Midbrain (tissue), 1 donor: ENCODE measurements at places on chromosomes 11 and 22.

DNA sequence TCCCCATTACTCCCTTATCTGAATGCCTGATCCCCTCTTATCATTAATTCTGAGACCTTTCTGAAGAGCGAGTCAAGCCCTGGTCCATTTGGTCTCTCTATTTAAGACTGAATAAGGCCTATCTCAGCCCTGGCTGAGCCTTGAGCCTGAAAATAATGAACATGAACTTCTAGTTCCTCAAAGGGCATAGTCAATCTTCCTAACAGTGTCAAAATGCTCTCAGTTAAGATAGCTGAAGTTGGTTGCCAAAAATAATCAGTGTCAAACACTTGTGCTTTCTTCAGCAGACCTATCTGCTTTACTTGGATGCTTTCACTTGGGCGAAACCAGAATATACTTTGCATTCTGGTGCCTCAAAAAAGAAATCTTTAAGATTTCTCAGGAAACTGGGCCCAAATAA is 42.6 kb upstream of the PPP2R1B start:
- DNase-seq, result no peak

- peak; percentile 28 for DNase-seq
Measured at GRCh38 chr11:31768749-31769640, 42.1 kb downstream of the PAX6 start.

- DNase-seq, result no peak
Measured at GRCh38 chr11:66219846-66220565, 48.4 kb upstream of the RAB1B start.

DNA sequence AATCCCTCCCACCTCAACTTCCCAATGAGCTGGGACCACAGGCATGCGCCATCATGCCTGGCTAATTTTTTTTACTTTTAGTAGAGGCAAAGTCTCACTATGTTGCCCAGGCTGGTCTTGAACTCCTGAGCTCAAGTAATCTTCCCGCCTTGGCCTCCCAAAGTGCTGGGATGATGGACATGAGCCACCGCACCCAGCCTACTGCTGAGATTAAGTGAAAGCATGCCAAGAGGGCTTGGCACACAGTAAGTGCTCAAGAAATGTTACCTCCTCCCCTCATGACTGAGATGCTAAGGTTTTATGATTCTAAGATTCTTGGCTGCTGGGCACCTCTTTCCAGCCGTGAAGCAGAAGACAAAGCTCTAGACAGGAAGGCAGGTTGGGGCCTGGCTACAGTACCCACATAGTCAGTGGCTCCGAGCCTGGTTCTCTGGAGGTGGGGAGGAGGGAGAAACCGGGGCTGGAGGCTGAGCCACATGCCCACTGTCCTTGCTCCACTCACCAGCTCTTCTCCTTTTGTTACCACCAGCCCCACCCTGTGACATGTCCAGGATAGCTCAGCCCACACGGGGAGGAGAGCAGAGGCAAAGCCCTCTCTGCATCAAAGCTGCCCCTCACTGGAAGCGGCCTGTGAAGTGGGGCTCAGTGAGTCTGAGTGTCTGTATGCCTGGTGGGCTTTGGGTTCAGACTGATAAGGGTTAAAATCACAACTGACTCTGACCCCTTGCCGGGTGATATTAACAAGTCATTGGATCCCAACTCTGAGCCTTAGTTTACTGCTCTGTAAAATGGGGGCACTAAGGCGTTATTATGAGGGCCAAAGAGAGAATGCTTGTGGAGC is 12.9 kb downstream of the ARHGEF17 start:
- DNase-seq, result no peak

GRCh38 chr22:43176090-43176489 is 10.8 kb downstream of the TTLL12 start:
- DNase-seq, result no peak
